ENCODE measurements at places on chromosomes 7 and 10. TPM values are rescaled to one million over a fixed set of nuclear protein-coding genes. Genes with fewer than 3 reads are reported as not detected.

INHBA gene
- total RNA-seq = 0.20 TPM

OGDHL gene
- 0.40 TPM for total RNA-seq

LSM8 gene
- total RNA-seq = 40.9 TPM

TMEM236 gene
- total RNA-seq = 0.08 TPM

EIF5AL1 gene
- 2.3 TPM for total RNA-seq

C7orf33 gene
- total RNA-seq = not detected
